ENCODE measurements at places on chromosomes 7 and 10.
A peak's percentile ranks its signal among the peaks of the same experiment; 100 is the strongest.

- peak; percentile 70 for DNase-seq
These were observed 744 bp downstream of the CREM start for GRCh38 chr10:35127289-35127891.

DNA sequence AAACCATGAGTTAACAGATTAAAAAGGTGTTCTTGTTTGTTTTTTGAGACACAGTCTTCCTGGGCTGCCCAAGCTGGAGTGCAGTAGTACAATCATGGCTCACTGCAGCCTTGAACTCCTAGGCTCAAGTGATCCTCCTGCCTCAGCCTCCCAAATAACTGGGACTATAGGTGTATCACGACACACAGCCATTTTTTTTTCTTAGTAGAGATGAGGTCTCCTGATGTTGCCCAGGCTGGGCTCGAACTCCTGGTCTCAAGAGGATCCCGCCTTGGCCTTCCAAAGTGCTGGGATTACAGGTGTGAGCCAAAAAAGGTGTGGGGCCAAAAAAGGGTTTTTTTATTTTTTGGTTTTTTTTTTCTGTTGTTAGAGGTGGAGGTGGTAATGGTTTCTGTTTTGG, 29.3 kb downstream of the KMT2C start:
- DNase-seq, result no peak

GRCh38 chr7:44084701-44085100, 2.4 kb upstream of the POLM start:
- no peak for DNase-seq

- no peak for DNase-seq
These were observed 123.4 kb downstream of the ATE1 start for GRCh38 chr10:121804460-121804859.

- DNase-seq, result no peak
These were observed 455.8 kb downstream of the TFEC start for GRCh38 chr7:115574681-115575291.

- no peak for DNase-seq
These were observed 133.7 kb downstream of the TFPI2 start for GRCh38 chr7:93756890-93757289.

Data from ELF-1 (cell line).